Stimulated activated CD4-positive, alpha-beta T cell treated with anti-CD3 and anti-CD28 coated beads, Interleukin-4, amount 100 ng/mL, for 48 hours (primary cell): ENCODE measurements at places on chromosomes 16 and 17.

DNA sequence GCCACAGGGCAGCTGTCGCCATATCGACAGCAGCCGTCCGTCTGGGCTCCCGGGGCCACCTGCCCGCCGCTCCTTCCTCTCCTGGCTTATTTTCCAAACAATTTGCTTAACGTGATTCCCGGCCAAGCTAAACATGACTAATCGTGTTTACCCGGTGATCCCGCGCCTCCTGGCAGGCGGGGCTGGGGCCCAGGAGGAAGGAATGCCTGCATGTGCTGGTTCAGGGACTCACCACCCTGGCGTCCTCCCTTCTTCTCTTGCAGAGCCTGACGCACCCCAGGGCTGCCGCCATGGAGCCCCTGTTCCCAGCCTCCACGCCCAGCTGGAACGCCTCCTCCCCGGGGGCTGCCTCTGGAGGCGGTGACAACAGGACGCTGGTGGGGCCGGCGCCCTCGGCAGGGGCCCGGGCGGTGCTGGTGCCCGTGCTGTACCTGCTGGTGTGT, 6.1 kb downstream of the SSTR5 start:
- DNase-seq, result no peak

GRCh38 chr16:54052271-54052670, 234.3 kb downstream of the IRX3 start:
- DNase-seq, result no peak

DNA sequence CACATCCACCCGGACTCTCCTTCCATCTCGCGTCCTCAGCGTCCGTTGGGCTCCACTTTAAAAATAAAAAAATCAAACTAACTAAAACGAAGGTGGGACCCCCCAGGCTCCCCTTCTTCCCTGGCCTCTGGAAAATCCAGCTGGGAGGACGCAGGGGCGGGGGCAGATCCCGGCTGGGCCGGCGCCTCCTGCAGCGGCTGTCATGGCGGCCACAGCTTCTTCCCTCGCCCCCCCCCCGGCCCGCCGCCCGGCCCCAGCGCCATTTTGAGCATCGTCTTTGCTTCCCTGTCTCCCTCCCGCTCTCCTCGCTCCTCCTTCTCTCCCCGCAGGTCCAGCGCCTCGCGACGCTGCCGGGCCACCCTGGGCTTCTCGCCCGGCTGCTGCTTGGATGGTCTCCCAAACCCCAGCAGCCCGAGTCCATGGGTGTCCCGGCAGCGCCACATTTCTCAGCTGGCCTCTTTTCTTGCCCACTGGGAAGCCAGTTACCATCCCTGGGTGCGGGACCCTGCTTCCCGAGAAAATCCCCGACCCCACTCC, 3.3 kb downstream of the HOXB2 start:
- peak; percentile 42 for DNase-seq

DNA sequence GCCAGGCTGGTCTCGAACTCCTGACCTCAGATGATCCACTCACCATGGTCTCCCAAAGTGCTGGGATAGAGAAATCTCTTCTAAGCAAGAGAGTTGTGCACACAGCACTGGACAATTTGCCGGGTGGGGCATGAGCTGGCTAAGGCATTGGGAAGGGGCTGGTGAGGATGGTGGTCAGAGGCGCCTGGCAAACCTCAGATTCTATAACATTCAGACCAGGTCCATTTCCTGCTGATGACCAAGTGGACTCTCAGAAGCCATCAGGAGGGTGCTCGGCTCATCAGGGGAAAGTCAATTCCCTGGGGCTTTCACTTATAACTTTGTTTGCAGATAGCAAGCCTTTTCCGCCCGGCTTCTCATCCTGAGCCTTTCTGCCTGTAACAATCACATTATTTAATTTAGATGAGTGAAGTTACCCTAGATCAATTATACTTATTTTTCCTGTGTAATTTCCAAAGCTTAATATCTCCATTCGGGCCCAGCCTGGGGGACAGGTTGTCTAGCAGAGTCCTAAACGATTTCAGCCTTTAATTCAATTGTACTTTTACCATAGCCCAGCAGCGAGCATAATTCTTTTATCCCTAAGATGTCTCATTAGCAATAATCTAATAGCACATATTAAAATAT, 15.0 kb upstream of the SLC6A2 start:
- no peak for DNase-seq

GRCh38 chr17:50354776-50355175, 8.8 kb downstream of the XYLT2 start:
- no peak for DNase-seq

- no peak for DNase-seq
Measured at GRCh38 chr16:22970209-22970865, 156.4 kb downstream of the HS3ST2 start.

- no peak for DNase-seq
Measured at GRCh38 chr16:83847371-83848225, 39.8 kb downstream of the HSBP1 start.

- DNase-seq, result no peak
Measured at GRCh38 chr17:73384926-73385325, 73.1 kb upstream of the CDC42EP4 start.

DNA sequence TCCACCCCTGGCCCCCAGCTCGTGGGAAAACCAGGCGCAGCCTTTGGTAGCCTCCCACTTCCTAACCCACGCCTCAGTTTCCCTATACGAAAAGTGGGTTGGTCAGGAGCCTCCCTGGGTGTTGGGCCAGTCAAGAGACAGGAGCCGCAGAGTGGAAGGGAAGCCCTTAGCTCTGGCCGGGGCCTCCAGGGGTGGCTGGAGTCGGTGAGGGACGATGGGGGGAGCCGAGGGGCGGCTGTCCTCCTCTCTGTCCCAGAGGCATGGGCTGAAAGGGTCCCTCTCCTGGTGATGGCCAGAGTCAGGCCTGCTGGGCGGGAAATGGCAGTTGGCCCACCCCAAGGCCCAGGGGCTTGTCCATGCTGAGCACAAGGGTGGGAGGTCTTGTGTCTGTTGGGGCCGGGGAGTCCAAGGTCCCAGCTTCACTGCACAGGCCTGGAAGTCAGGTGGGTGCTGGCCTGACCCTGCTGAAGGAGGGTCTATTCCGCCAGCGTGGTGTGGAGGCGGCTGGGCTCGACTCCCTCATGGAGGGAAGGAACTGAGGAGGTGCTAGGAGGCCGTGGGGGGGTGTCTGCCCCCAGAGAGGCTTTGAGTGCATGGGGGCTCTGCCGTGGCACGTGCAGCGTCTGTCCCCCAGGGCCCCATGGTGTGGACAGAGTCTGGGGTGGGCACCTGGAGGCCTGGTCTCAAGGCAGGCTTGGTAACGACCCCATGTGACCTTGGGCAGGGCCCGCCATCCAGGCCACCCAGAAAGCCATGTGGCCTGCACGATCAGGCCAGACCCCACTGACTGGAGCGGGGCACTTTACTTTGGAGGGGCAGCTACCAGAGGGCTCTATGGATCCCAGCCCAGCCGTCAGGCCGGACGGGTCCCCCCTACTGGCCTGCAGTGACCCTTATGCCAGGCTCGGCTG, 1.1 kb downstream of the SLC16A3 start:
- DNase-seq, result no peak

DNA sequence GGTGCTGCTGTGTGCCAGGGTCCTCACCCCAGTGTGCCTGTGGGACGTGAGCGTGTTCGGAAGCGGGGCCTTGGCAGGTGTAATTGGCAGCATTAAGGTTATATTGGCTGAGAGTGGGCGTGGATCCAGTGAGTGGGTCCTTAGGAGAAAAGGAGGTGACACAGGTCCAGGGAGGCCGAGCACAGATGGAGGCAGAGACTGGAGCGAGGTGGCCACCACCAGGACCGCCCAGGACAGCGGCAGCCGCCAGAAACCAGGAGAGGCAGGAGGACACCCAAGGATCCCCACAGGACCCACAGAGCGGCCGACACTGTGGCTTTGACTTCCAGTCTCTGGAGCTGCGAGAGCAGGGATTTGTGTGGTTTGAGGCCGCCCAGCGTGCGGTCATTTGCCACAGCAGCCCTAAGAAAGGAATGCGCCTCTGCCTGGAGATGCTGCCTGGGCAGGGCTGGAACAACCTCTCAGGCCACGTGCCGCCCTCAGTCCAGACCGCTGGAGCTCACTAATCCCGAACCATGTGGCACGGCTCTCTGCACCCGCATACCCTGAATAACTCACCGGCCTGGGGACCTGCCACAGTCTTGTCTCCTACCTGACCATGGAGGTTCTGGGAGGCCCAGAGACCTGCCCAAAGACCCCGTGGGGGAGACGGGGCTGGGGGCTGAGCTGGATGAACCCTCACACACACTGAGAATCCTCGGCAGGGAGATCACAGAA, 45.4 kb downstream of the SOX8 start:
- no peak for DNase-seq

DNA sequence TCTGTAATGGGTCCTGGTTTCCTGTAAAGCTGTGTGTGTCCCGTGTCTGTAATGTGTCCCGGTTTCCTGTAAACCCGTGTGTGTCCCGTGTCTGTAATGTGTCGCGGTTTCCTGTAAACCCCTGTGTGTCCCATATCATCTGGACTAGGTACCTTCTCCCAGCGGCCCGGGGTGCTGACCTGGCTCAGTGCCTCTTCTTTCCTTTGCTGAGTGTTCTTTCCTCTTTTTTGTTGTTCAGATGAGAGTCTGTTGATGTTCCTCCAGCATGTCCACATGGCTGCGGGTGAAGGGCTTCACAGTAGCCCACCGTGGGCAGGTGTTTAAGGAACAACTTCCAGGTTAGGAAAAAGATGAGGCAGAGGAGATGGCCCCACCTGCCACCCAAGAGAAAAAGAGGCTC, 46.6 kb upstream of the GNG13 start:
- DNase-seq, result no peak

DNA sequence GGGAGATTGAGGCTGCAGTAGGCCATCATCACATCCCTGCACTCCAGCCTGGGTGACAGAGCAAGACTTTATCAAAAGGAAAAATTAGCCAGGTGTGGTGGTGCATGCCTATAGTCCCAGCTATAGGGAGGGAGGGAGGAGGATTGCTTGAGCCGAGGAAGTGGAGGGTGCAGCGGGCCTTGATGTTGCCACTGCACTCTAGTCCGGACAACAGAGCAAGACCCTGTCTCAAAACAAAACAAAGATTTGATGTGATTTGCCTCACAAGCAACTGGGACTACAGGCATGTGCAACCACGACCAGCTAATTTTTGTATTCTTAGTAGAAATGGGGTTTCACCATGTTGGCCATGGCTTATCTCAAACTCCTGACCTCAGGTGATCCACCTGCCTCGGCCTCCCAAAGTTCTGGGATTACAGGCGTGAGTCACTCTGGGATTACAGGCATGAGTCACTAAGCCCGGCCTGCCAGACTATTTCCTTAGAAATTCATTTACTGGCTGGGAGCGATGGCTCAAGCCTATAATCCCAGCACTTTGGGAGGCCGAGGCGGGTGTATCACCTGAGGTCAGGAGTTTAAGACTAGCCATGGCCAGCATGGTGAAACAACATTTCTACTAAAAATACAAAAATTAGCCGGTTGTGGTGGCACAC, 11.5 kb downstream of the UBE2G1 start:
- no peak for DNase-seq

GRCh38 chr17:72566671-72567484, 446.1 kb downstream of the SOX9 start:
- no peak for DNase-seq

- no peak for DNase-seq
Measured at GRCh38 chr16:8168016-8168415, 422.3 kb downstream of the TMEM114 start.

DNA sequence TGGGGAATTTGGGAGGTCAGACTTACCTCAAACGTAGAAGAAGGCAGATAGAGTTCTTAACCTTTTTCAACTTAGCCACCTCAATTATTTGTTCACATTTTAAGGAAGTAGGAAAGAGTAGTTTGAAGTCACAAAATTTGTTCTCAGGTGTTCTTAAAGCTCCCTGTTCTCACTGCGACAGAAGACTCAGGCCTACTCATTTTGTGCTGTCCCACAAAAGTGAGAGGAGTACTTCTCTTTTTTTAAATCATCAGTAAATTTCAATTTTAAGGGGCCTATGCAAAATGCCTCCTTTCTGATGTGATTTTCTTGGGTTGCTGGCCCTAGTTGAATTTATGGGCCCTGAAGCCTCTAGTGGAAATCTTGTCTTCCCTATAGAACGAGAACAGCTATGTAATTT, 133.4 kb downstream of the MAP2K6 start:
- no peak for DNase-seq

GRCh38 chr16:65570261-65570660, 448.4 kb upstream of the CDH11 start:
- DNase-seq, result no peak

DNA sequence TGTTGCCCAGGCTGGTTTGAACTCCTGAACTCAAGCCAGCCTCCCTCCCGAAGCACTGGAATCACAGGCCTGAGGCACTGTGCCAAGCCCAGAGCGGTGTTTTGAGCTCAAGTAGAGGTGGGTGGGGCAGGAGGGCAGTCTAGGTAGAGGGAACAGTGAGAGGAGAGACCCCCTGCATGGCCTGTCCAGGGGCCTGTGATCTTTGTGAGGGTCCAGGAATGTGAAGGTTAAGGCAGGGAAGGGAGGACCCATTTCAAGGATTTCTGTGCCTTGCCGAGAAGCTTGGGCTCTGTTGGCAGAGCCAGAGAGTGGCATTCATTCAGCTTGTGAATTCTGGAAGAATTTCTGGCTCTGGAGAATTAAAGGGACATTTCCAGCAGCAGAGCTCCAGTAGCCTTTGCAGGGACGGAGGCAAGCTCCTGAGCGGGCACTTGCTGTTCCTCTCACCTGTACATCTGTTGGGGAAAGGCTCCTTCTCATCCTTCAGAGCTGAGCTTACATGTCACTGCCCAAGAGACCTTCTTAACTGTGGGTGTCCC, 2.7 kb downstream of the WWOX start:
- DNase-seq, result no peak

- no peak for DNase-seq
Measured at GRCh38 chr16:79849119-79849518, 248.6 kb upstream of the MAF start.

GRCh38 chr17:1227917-1228780, 42.1 kb upstream of the BHLHA9 start:
- DNase-seq, result no peak

GRCh38 chr16:87918866-87919680, 17.3 kb downstream of the CA5A start:
- no peak for DNase-seq

GRCh38 chr17:78826836-78827509, 13.6 kb downstream of the USP36 start:
- no peak for DNase-seq

GRCh38 chr16:86281421-86281820, 228.9 kb upstream of the FOXF1 start:
- no peak for DNase-seq

DNA sequence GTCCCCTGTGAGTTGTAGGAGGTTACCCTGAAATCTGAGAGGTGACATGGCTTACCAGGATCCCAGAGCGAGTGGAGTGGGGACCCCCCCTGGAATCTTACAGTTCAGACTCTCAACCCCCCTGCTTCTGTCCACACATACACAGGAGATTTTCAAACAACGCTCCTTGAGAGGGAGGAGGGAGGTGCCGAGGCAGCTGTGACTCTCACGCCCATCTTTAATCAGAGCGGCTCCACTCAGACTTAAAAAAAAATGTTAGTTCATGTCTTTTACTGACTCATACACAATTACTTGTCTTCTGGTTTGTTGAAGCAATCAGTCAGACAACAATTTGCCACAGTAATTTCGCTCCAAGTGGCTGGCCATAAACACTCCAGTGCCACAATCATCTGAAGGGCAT, 15.4 kb upstream of the TMEM220 start:
- no peak for DNase-seq

GRCh38 chr16:65062736-65063583, 58.9 kb downstream of the CDH11 start:
- no peak for DNase-seq
